ENCODE measurements at places on chromosomes 12 and 14.

DNA sequence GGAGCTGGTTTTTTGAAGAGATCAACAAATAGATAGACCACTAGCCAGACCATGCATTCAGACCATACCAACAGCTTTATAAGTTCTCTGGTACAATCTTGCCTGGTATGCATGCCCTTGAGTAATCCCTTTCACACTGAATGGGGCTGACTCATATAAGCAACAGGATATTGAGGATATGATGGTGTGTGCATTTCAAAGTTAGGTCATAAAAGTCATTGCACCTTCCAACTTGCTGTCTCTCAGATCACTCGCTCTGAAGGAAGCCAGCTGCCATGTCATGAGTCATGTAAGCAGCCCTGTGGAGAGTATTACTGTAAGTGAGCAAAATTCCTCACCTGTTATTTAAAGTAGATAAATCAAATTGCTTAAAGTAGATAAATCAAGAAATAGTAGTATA lies 45.0 kb upstream of the OR6J1 start:
- DNase-seq, result peak; percentile 99

GRCh38 chr12:55982319-55982936 lies 8.6 kb downstream of the RAB5B start:
- DNase-seq, result no peak

GRCh38 chr12:5870183-5870582 lies 74.9 kb downstream of the ANO2 start:
- DNase-seq, result no peak

DNA sequence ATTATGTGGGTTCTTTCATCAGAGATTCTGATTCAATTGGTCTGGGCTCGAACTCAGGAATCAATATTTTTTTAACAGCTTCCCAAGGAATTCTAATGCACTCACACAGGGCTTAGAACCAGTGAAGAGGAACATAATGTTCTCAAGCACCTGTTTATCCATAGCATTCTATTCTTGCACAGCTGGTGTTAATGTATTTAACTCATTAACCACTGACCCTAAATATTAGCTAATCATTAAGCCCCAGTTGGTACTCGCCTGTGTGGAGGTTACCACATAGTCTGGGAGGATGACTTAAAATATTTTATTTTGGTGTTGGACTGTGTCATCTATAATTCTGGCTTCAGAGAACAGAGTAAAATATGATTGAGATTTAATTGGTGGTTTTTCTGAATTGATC lies 45.3 kb downstream of the LRP6 start:
- no peak for DNase-seq

GRCh38 chr12:111203446-111203845 lies 165.4 kb downstream of the PHETA1 start:
- no peak for DNase-seq

- no peak for DNase-seq
Measured at GRCh38 chr12:92141591-92142121, 4.0 kb downstream of the BTG1 start.

All from bronchial epithelial cell (primary cell).